ENCODE measurements at places on chromosomes 6 and 20.
A peak's percentile ranks its signal among the peaks of the same experiment; 100 is the strongest.

- DNase-seq: no peak
Measured at GRCh38 chr6:125953502-125953875, 3.1 kb upstream of the HINT3 start.

GRCh38 chr6:55704421-55704820 is 125.4 kb upstream of the HMGCLL1 start:
- DNase-seq: no peak

DNA sequence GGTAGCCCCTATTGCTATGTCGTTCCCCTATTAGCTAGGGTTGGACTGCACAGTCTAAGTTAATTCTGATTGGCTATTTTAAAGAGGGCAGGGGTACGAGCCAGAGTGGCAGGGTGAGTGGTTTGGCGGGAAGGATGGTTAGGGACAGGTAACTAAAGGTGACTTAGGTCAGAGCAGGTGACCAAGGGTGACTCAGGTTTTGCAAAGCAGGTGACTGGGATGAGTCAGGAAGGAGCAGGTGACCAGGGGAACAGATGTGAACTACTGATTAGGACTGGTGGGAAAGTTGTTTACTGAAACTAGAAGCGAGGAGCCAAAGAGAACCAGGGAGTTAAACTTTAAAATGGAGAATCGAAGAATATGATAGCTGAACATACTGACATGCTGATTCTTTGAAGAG is 295.2 kb downstream of the GJA1 start:
- DNase-seq: no peak

DNA sequence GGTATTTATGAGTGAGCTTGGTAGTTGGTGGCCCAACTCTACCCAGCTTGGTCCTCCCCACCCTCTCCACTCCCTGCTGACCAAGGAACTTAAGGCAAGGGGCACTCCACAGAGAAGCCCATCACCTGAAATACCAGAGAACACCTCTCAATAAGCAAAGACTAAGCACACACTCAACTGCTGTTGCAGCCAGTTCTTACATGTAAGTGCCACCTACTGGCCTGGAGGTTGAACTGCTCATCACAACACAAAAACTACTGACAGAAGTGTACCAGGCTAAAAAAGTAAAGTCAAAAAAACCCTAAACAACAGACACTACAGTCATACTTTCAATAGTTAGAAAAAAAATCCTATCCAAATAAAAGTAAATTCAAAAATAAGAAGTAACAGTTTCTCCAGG is 146.2 kb downstream of the FAM83B start:
- no peak for DNase-seq

DNA sequence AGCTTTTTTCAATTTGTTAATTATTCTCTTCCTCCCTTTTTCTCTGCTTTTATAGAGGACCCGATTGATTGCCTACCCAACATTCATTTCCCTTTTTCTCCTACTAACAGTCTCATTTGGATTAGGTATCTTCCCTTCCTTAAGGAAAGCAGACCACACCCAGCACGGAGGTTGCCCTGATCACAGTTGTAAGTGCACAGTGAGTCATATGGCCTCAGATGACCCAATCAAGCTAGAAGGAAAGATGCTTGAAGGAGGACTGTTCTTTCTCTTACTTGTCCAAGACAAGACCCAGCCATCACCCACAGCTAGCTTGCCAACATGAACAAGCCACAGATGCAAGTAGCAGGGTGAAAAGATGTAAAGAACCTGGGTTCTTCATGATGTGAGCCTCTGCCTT is 518.6 kb downstream of the PKHD1 start:
- DNase-seq: no peak

GRCh38 chr20:51050531-51051075 is 27.7 kb upstream of the KCNG1 start:
- DNase-seq: no peak

DNA sequence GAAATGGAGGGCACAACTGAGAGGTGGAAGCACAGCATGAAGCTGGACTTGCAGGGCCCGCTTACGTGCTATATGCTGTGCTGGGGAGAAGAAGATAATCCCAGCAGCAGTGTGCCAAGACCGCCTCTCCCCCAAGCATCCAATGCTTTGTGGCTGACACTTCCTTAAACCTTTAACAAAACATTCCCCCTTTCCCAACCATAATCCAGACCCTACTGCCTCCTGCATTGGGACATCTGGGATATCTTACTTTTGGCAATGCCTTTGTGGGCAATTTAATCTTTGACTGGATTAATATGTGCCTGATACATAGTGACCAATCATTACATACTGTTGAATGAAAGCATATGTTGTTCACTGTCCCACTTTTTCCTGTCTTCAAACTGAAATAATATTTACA is 3.1 kb upstream of the TENT5A start:
- no peak for DNase-seq

DNA sequence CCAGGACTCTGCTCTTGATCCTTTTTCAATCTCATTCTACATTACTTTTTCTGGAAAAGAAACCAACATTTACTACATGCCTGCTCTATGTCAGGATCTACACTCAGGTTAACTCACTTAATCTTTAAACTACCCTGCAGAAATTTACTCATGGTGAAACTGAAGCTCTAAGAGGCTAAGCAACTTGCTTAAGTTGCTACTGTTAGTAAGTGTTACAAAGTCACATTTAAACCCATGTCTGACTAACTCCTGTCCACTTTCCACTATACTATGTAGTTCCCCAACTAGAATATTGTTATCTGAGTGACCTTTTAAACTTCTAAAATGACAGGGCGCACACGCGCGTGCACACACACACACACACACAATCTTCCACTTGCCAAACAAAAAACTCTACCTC is 5.0 kb downstream of the CEP162 start:
- DNase-seq: no peak

GRCh38 chr6:118908441-118908840 is 14.5 kb downstream of the ASF1A start:
- no peak for DNase-seq

DNA sequence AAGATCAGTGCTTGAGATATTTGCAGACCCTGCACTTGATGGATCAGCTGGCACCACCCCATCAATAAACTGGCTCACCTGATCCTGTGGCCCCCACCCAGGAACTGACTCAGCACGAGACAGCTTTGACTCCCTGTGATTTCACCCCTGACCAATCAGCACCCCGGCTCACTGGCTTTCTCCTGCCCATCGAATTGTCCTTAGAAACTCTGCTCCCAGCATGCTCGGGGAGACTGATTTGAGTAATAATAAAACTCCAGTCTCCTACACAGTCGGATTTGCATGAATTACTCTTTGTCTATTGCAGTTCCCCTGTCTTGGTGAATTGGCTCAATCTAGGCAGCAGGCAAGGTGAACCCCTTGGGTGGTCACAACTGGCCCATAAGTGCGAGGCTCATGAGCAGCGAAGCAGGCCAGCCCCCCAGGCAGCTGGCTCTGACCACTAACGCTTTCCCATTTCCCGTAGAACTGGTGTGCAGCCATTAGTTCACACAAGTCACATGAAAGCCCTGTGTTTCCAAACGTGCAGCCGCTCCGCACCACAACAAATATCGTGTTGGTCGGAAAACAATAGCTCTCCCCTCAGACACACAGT is 79.6 kb downstream of the RSPH3 start:
- DNase-seq: no peak

GRCh38 chr6:46719099-46719498 is 16.1 kb downstream of the PLA2G7 start:
- DNase-seq: no peak

GRCh38 chr6:2918936-2919335 is 15.8 kb upstream of the SERPINB9 start:
- DNase-seq: no peak

DNA sequence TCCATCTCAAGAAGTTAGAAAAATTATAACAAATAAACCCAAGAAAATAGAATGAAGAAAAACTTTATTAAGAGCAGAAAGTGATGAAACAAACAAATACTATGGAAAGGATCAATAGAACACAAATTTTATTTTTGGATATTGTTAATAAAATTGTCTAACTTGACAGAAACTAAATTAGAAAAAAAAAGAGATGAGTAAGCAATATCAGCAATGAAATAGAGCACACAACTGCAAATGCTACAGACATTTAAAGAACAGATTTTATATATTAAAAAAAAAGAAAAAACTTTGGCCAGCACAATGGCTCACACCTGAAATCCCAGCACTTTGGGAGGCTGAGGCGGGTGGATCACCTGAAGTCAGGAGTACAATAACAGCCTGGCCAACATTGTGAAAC is 628.0 kb downstream of the EPHA7 start:
- no peak for DNase-seq

DNA sequence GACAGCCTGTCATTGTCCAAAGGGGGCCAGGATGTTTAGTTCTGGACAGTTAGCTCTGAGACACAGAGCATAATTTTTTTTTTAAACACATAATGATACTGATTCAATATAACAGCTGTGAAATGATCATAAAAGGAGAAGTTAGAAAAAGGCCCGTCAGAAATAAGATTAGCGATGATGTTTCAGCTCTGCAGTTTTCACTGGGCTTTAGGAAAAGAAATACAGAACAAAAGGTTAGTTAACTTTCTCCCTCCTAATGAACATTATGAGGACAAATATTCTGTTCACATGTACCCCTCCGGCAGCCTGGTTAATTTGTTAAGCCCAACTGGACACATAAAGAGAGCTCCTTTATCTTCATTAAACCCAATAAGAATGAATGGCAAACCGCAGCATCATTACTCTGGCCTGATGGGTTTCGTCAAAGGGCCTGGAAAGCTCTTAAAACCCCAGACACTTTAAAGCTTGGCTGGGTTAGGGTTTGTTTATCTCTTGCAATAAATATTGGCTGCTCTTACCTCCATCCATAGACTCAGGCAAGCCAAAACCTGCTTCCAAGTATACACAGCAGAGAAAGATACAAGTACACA is 394.6 kb downstream of the KIF16B start:
- DNase-seq: no peak

GRCh38 chr6:143262859-143263258 is 187.6 kb downstream of the ADAT2 start:
- no peak for DNase-seq

DNA sequence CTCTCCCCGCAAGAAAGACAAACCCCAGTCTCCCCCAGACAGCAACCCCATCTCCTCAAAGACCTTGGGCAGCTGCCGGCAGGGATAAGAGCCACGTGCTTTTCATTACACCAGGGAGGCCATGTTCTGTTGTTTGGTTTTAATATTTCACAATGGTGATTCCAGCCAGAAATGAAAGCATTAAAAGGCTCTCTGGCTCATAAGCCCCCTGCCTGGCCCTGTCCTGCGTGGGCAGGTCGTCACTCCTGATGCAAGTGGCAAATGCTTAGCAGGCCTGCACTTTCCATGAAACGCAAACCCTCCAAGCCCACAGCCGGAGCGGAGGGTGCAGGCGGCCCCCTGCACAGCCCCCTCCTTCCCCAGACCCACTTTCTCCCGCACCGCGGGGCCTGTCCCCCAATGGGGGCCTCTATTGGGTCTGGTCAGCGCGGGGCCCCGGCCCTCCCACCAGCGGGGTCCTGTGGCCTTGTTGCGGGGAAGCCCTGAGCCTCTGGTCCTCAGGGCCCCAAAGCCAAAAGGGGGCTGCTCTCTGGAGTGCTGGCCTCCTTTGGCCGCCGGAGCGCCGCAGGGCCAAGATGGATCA is 77.2 kb downstream of the TMEM242 start:
- no peak for DNase-seq

DNA sequence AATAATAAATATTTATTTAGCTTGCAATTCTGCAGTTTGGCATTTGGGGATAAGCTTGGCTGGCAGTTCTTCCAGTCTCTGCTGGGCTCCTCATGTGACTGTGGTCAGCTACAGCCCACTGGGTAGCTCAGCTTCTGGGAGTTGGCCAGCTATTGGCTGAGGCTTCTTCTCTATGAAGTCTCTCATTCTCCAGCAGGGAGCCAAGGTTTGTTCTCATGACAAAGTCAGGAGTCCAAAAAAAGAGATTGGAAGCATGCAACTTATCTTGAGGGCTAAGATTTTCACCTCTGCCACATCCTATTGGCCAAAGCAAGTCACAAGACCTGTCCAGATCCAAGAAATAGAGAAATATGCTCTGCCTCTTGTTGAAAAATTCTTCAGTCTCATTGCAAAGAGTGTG is 94.6 kb downstream of the SNAP25 start:
- no peak for DNase-seq

- DNase-seq: no peak
Measured at GRCh38 chr6:30688569-30688968, 2.1 kb upstream of the PPP1R18 start.

GRCh38 chr6:46876126-46876525 is 45.6 kb downstream of the ADGRF5 start:
- no peak for DNase-seq

DNA sequence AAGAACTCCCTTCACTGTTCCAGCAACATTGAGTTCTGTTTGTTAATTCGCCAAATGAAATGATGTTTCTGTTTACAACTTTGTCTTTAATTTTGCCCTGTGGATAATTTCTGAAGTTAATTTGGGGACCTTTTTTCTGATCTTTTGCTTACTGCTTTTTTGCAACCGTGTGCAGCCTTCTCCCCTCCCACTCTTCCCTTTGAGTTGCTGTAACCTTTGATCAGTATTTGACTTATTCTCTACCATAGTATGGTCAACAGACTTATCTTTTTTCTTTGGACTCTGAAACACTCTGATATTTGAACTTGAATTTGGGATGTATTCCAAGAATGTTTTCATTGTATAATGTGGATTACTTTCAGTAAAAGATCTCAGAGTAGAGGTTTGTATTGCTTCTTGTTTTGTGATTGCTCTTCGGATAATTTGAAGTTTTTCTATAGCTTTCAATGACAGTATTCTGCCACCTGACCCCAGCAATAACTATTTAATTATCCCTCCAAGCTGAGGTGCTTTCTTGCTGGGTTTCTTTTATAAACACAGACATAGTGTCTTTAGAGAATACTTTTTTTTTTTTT is 46.2 kb downstream of the LRRN4 start:
- no peak for DNase-seq

GRCh38 chr6:149335924-149336608 is 18.6 kb downstream of the TAB2 start:
- DNase-seq: peak; percentile 63

- no peak for DNase-seq
Measured at GRCh38 chr6:3331971-3332370, 73.2 kb downstream of the PSMG4 start.

GRCh38 chr20:49482621-49483017 is at the start of gene KCNB1:
KCNB1 (minus strand) TSS chr20:49482668; CDS start chr20:49482480, 188 bp downstream.
- peak; percentile 16 for DNase-seq

DNA sequence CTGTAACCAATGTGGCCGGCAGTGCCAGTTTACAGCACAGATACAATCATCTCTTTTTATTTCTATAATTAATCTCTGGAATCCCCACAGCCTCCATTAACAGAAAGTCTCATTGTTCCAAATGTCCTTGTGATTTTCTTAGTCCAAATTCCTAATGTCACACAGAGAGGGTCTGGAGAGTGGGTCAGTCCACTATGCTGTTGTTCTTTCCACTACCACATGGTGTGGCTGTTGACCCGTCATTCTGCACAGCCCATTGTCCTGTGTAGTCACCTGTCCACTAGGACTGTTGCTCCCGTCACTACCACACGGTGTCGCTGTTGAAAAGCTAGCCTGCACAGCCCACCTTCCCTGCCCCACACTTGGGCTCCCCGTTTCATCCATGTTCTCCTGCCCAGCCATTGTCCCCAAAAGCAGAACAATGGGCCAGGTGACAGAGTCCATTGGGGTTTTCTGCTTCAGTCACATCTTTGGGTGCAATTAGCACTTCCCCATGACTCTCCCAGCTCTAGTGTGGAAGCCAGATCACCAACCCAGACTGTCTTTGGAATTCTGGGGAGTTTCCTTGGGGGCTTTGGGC is 8.6 kb upstream of the LBP start:
- DNase-seq: no peak

GRCh38 chr6:123276546-123276980 is 280.5 kb downstream of the CLVS2 start:
- no peak for DNase-seq

- DNase-seq: no peak
Measured at GRCh38 chr20:24870881-24871280, 78.2 kb upstream of the CST7 start.
